Left colon (tissue), 2 donors: ENCODE measurements at places on chromosomes 13 and 19.

- peak; percentile 80 for DNase-seq
Measured at GRCh38 chr19:10085641-10086590, at the start of gene SHFL. SHFL (plus strand) TSS chr19:10086317; CDS start chr19:10086428, 111 bp downstream.

DNA sequence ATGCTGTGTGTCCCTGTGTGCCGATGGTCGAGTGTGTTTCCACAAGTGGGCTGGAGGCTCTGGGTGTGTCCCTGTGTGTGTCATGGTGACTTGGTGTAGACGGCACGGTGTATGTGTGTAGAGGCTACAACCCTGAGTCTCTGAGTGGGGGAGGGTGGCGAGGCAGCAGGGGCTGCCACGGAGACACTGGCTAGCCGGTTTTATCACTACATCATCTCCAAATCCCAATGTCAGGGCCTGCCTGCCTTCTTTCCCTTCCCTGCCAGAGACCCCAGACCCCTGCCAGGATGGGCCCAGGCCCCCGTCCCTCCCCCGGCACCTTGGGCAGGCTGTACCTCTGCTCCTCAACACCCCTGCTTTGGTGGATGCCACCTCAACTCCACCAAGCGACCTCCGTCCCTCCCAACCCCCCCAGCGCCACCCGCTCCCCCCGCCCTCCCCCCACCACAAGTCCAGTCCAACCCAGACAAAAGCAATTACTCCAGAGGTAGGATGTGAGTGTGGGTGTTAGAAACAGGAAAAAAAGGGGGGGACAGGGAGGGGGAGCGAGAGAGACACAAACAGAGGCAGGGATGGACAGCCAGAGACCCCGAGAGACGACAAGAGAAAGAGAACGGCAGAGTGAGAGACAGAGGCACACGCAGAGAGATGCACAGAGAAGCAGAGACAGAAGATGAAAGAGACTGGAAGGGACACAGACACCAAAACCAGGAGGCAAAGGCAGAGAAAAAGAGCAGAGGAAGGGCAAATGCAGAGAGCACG, 21.6 kb upstream of the POU2F2 start:
- DNase-seq: no peak

DNA sequence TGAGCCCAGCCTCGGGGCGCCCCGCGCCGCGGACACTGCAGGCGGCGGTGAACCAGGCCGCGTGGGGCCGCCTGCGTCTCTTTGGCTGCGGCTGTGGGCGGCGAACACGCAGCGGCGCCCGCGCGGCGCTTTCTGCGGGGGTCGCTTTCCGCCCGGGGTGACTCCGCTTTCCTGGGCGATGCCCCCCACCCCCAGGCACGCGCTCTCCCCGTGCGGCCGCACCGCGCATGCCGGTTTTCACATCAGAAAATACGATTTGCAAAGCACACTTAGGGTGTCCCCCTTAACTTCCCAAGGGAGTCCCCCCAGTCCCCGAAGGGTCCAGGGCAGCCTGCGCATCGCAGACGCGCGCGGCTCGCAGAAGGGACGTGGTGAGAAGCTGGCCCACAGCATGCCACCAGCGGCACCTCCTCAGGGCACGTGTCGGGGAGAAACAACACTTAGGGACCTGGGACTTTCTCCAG, 5.3 kb downstream of the F7 start:
- peak; percentile 7 for DNase-seq

DNA sequence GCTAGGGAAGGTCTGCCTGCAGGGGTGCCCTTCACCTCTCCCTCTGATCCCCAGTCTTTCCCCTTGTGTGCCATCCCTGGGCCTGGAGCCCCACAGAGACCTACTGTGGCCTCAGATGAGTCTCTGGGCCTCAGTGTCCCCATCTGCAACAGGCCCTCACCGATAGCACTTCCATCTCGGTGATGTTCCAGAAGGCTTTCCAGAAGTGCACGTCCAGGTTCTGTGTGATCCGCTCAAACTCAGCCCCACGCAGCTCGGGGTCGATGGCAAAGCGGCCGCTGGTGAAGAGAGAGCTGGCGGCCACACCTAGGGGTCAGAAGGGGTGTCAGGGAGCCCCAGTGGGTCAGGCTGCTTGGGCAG, 17.7 kb upstream of the CNFN start:
- DNase-seq: no peak

DNA sequence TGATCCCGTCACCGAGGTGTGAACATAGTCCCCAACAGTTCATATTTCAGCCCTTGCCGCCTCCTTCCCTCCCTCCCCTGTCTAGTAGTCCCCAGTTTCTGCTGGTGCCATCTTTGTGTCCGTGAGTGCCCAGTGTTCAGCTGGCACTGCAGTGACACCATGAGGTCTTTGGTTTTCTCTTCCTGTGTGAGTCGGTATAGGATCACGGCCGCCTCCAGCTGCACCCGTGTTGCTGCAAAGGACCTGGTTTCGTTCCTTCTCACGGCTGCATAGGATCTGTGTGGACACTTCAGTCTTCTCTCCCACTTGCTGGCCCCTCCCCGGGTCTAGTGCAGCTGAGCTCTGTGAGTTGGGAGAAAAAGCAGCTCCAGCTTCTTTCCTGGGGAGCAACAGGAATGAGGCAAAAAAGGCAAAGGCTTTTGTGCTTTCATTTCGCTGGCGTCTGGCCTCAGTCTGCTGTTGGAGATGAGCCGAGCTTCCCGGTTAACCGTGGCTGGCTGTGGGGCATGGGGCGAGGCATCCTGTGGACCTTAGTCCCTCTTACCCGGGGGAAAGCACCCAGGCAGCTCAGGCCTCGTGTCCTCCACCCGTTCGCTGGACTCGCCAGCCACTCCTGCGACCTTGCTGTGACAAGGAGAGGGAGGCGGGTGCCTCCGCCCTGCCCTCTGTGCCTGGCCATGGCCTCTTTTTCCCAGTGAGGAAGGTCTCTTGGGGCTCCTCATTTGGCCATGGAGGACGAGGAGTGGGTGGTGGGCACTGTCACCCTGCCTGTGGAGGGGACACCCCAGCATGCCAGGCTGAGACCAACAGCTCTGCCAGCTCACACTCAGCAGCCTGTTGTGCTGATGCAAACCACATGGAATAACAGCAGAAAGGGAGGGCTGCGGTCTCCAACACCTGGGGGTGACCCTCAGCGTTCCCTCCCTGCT, 196.5 kb downstream of the TEX29 start:
- no peak for DNase-seq

DNA sequence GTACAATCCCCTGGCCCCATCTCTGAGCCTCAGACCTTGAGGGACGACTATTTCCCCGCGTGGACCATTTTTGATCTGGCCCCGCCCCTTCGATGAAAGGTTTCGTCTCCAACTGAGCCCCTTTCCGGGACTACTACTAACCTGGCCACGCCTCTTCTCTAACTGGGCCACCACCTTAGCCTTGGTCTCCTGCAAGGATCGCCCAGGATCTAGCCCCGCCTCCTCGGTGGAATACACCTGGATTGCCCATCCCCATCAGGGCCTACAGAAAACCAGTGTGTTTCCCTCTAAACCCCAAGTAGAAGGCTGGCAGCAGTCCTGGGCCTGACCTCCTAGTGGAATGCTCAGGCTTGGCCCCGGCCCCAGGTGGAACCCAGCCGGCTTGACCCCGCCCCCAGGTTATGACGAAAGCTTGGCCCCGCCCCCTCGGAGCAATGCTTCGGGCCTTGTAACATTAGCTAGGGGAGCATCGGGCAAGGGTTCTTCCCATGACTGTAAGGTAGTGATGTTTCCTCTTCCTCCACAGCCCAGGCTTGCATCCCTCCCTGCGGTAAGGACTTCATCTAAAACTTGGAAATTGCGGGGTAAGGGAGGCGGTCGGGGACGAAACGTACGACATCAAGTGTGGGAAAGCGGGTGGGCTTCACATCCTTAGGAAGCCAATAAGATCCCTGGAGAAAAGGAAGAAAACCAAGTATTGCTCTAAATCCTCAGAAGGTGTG, 9.1 kb downstream of the SPACA6 start:
- DNase-seq: peak; percentile 70

DNA sequence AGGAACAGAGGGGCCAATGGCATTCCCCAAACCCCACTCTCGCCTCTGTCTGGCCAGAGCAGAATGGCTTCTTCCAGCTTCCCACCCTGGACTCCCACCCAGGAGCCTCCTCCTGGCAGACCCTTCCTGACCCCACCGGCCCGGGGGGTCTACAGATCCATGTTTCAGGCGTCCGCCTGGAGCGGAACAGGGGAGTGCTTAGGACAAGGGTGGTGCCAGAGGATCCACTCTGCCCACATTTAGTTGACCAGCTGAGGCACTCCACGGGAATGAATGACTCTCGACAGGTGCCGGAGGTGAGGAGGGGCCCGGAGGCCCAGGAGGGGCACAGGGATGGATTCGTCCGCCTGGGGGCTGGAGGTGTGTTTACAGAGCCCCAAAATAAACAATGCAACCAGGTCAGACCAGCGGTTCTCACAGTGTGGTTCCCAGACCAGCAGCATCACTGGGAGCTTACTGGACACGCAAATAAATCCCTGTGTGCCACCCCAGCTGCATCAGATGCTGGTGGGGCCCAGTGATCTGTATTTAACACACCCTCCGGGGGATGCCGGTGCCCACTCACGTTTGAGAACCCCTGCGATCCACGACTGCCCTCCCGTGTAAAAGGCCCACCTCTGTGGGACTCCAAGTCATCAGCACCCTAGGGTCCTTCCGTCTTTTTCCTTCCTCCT, 15.1 kb upstream of the NCCRP1 start:
- no peak for DNase-seq

GRCh38 chr13:77207943-77208342, 119.0 kb downstream of the MYCBP2 start:
- DNase-seq: no peak
